ENCODE measurements at places on chromosomes 16 and 17. TPM values are rescaled to one million over a fixed set of nuclear protein-coding genes. Genes with fewer than 3 reads are reported as not detected.

The CCL4 gene
- polyA plus RNA-seq = 9.4 TPM

The FOXN1 gene
- polyA plus RNA-seq = not detected

The LLGL2 gene
- 194 TPM for polyA plus RNA-seq

The CEP295NL gene
- polyA plus RNA-seq = 0.91 TPM

The OR1F1 gene
- polyA plus RNA-seq = 0.61 TPM

The NPIPA5 gene
- polyA plus RNA-seq = 0.77 TPM

The HID1 gene
- 43.4 TPM for polyA plus RNA-seq

The CFAP52 gene
- polyA plus RNA-seq = not detected

The OR2C1 gene
- not detected for polyA plus RNA-seq

The METTL9 gene
- polyA plus RNA-seq = 112 TPM

The CX3CL1 gene
- 6.6 TPM for polyA plus RNA-seq

The CXCL16 gene
- polyA plus RNA-seq = 82.5 TPM

The NUFIP2 gene
- polyA plus RNA-seq = 8.9 TPM

The CPNE2 gene
- 20.6 TPM for polyA plus RNA-seq

The KRT15 gene
- 10.6 TPM for polyA plus RNA-seq

The KIF2B gene
- not detected for polyA plus RNA-seq

DNA sequence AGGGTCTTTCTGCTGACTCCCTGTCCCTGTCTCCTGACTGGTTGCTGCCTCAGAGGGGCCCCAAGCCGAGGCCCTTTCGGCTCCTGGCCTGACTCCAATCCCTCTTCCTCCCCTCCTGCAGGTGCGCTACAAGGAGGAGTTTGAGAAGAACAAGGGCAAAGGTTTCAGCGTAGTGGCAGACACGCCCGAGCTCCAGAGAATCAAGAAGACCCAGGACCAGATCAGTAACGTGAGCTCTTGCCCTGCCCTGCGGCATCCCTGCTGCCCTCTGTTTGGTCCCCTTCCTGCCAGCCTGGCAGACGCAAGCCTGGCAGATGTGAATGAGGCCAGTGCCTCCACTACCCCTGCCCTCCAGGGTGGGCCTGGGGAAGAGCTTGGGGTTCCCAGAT is 27.1 kb upstream of the LASP1NB start:
- DNase-seq = no peak

GRCh38 chr17:41965694-41966462 is 717 bp upstream of the CNP start:
- peak; percentile 93 for DNase-seq

DNA sequence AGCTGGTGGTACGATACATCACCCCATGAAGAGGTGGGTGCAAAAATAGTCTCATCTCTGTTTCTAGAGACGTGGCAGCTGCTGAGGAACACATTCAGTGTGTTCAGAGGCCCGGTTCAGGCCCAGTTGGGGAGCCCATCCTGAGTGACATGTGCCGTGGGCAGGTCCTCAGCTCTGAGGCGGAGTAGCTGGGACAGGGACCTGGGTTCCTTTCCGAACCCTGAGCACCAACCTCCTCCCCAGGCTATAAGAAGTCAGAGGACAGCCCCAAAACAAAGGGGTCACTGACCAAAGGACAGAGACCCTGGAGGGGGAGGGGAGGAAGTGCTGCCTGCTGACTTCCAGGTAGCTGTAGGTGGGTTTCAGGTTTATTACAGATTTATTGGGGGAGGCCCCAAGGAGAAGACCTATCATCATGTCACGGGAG is 5.1 kb downstream of the LDHD start:
- DNase-seq = no peak

- DNase-seq = no peak
These were observed 10.9 kb upstream of the PDP2 start for GRCh38 chr16:66869424-66869823.

- DNase-seq = peak; percentile 79
These were observed at the start of gene NDRG4 for GRCh38 chr16:58499615-58500351. Gene NDRG4, plus strand, starts transcription at chr16:58500143. Its CDS starts 106 bp downstream, at chr16:58500249.

DNA sequence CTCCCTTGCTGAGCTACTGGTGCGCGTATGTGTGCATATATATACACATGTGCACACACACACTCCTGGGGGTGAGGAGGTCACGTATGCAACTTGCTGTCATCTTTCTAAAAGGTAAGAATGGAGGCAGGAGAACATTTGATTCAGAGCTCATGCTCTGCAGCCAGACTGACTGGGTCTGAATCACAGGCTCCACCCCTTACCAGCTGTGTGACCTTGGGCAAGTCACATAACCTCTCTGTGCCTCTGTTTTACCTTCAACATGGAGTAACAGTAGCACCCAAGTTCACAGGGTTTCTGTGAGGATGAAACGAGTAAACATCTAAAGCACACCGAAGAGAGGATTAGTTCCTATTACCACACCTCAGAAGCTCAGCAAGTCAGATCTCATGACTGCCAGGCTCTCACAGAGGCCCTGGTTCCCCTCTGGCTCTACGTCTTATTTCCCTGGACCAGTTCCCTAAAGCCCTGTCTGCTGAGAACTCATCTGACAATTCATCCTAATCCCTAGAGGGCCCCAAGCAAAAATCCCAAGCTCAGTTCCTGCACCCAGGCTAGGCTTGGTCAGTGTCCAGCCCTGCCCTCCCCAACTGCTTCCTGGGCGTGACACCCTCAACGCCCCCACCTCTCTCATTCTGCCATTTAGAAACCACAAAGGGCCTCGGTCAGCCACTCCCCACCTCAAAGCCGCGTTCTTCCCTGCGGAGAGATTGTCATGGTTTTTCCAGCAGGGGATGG is 28.7 kb downstream of the ABR start:
- no peak for DNase-seq

GRCh38 chr17:56536766-56537165 is 56.7 kb upstream of the NOG start:
- no peak for DNase-seq

DNA sequence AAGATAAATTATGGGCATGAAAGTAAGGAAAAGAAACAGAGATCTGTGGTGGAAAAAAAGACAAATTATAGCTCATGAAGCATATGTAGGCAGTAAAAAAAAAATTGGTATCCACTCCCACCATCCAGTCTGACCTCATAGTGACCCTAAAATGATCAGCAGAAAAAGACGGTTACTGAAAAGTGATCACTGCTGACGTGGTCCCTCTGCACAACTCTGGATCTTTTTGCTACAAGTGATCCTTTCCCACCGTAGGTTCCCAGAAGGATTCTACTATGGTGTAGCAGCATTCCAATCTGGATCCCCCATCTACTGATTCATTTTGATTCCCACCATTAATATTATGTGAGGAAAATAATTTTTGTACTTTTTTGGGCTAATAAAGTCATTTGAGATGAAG is 10.9 kb upstream of the CHST6 start:
- DNase-seq = no peak

GRCh38 chr16:19844945-19845641 is 39.6 kb downstream of the GPRC5B start:
- peak; percentile 54 for DNase-seq

- DNase-seq = no peak
These were observed 30.9 kb downstream of the SOCS1 start for GRCh38 chr16:11224894-11225676.

DNA sequence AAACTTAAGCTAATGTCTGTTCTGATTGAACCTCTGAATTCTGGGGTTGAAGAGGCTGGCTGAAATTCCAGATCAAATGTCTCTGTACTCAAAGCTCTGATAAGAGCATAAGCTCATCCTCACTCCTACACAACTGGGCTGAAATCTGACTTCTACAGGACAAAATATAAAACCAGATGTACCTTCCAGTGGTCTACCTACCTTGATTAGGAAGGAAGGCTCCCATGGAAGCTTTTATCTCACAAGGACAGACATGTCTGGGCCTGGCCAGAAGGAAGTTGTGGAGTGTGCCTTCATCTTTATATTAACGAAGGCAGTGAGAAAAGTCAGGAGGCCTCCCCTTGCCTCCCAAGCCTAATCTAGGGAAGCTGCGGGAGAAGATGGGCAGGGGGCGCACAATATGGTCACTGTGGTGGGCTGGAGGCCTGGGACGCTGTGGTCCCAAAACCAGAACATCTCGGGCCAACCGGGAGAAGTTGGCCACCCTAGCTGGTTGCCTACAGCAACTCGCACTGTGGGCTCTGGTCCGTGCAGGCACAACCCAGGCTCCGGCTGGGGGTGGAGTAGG is 55.6 kb upstream of the LRRC37A3 start:
- no peak for DNase-seq

DNA sequence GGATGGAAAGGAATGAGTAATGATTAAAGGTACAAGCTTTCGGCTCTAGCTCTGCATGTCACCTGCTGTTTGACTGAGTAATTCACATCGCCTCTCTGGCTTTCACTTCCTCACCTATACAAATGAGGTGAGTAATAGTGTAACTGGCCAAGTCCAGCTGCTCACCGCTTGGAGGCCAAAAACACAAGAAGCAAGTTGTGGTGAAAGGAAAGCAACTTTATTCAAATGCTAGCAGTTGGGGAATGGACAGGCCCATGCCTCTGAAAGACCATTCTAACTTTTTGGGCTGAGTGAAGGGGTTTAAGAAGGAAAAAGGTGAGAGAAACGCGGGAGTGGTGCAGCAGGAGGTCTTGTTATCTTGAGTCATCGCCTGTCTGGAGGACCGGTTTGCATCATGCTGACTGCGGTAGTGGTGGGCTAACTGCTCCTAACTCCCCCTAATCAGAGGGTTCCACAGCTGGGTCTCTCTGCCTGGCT is 45.7 kb upstream of the CSNK2A2 start:
- DNase-seq = peak; percentile 28

- no peak for DNase-seq
These were observed 365.4 kb upstream of the C16orf82 start for GRCh38 chr16:26701243-26701886.

GRCh38 chr16:81740169-81740568 is 38.9 kb upstream of the PLCG2 start:
- DNase-seq = no peak

- no peak for DNase-seq
These were observed 55.5 kb upstream of the DLX4 start for GRCh38 chr17:49913226-49914095.

GRCh38 chr17:28174352-28175046 is 132.0 kb downstream of the NLK start:
- no peak for DNase-seq

- peak; percentile 7 for DNase-seq
These were observed 27.7 kb downstream of the PPM1E start for GRCh38 chr17:58783380-58783779.

GRCh38 chr17:15468126-15468525 is 705 bp upstream of the CDRT4 start:
- DNase-seq = peak; percentile 53

- DNase-seq = peak; percentile 16
These were observed 201.2 kb upstream of the HSBP1 start for GRCh38 chr16:83606486-83607030.

DNA sequence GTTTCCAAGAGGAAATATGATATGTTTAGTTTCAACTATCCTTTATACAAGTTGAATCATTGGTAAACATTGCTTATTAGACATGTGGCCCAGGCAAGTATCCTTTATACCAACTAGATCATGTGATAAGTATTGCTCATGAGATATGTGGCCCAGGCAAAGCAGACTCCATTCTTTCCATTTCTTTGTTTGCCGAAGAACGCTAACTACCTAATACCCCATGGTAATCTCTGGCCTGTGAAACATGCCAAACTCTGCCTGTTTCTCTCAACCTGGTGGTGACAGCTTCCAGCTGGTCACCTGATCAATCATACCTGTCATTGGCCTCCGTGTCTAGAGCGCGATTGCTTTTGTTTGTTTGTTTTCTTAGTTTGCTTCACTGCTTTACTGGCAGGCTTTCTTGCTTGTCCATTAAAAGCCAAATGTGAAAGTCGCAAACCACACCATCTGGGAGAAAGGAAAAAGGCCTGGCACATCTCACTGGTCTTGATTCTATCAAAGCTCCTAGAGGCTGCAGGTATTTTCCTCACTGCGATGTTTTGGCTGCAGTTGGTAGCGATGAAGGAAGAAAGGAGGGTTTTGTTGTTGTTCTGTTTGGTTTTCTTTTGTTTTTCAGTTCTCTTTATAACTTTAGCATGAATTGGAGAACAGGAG is 686.2 kb downstream of the KCNJ2 start:
- DNase-seq = no peak

DNA sequence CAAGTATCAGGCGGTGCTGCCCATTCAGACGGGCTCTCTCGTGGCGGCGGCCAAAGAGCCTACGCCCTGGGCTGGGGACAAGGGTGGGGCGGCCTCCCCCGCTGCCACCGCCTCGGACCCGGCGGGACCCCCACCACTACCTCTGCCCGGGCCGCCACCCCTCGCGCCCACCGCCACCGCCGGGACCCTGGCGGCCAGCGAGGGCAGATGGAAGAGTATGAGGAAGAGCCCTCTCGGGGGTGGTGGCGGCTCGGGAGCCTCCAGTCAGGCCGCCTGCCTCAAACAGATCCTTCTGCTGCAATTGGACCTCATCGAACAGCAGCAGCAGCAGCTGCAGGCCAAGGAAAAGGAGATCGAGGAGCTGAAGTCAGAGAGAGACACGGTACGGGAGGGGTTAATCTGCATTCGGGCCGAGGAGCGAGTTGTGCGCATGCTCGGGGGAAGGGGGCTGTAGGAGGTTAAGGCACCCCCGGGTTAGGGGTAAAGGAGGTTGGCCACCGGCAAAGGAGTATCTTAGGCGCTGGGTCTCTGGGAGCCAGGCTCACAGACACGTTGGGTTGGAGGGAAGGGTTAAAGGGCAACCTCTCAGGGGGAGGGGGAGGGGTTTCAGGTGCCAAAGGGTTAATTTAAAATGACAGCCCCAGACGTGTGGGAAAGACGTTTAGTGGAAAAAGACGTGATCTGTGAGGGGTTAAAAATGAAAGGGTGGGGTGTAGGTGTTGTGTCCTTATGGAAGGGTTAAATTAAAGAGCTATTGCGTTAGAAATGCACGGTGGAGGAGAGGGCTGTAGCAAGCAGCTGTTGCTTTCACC is 1.4 kb downstream of the MSL1 start:
- DNase-seq = peak; percentile 72

DNA sequence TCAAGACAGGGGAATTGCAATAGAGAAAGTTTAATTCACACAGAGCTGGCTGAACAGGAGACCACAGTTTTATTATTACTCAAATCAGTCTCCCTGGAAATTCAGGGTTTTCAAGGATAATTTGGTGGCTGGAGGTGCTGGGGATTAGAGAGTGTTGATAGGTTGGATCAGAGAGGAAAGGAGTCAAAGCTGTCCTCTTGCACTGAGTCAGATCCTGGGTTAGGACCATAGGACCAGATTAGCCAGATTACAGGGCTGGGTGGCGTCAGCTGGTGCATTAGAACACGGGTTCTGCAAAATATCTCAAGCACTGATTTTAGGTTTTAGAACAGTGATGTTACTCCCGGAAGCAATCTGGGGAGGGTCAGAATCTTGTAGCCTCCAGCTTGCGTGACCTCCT is 1.8 kb upstream of the NSMCE1 start:
- DNase-seq = no peak

DNA sequence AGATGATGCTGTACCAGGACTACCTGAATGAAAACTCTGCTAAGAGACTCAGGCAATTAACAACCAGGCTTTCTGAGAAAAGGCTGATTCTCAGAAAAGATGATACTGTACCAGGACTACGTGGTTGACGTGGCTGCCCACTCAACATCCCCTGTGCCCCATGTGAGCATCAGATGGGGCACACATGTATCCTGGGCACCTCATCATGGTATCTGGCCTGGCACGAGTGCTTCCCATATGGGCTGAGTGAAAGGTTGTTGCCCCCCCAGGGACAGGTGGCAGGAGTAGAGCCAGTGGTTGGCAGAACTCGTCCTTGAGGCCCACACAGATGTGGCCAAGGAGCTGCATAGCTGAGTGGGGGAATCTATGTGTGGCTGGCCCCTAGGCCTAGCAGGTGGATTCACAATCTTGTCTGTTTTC is 3.5 kb upstream of the CES4A start:
- no peak for DNase-seq

GRCh38 chr17:5705876-5706576 is 121.7 kb upstream of the NLRP1 start:
- no peak for DNase-seq

- peak; percentile 66 for DNase-seq
These were observed 36.5 kb downstream of the CYTH1 start for GRCh38 chr17:78745407-78746088.
